Kasumi-1 (cell line): ENCODE measurements at places on chromosomes 12 and 14.

GRCh38 chr14:105913861-105914260 is 387.5 kb downstream of the TMEM121 start:
- DNase-seq: no peak

GRCh38 chr14:93059917-93060545 is 55.7 kb downstream of the ITPK1 start:
- DNase-seq: peak; percentile 23

- DNase-seq: no peak
Measured at GRCh38 chr12:1878214-1878613, 40.2 kb downstream of the CACNA2D4 start.

GRCh38 chr12:120093336-120093591 is 23.3 kb downstream of the RAB35 start:
- DNase-seq: no peak

DNA sequence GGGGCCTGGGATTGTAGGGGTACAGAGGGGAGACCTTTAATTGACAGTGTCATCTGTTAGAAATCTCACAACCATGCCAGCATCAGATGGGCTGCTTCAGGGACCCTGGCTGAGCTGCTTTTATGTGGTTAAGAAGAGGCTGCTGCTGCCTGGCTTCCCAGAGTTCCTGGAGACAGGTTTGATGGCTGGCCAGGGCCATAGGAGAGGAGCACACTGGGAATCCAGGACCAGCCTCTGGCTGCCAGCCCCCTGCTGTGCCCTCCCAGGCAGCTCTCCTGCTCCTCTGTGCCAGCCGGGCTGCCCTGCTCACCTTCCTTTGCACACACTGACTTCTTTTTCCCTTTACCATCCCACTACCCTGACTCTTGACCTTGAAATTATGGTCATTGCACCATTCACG is 507 bp upstream of the KRT73 start:
- no peak for DNase-seq

- DNase-seq: no peak
Measured at GRCh38 chr14:90291699-90292098, 35.3 kb downstream of the PSMC1 start.

GRCh38 chr12:116165036-116165425 is 112.5 kb downstream of the MED13L start:
- DNase-seq: no peak

- DNase-seq: no peak
Measured at GRCh38 chr14:75391953-75392352, 35.9 kb upstream of the JDP2 start.

- no peak for DNase-seq
Measured at GRCh38 chr14:64715628-64716412, 11.6 kb downstream of the PLEKHG3 start.

DNA sequence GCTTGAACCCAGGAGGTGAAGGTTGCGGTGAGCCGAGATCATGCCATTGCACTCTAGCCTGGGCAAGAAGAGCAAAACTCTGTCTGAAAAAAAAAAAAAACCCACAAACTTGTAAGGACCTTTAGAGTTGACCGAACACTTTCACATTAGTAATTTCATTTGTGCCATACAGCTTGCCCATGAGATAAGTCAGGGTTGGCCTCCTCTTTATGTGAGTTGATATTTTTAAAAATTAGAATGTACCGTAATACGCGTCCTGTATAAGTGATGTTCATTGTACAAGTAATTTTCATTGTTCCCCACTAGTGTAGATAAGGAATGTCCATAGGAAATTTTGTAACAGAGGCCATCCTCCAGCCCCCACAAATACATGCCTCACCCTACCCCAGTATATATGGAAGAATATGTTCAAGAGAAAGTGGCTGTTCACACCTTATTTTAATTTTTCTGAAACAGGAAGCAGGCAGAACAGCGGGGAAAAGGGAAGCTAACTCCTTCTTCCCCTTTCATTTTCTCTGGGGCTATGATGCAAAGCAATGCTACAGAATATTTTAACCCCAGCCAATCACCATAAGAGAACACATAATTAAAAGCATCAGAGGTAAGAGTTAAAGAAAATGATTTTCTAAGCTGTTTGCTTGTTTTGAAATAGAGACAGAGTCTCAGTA is 31.9 kb upstream of the HIF1A start:
- peak; percentile 76 for DNase-seq

- DNase-seq: no peak
Measured at GRCh38 chr12:19517583-19517982, 78.3 kb downstream of the AEBP2 start.

- no peak for DNase-seq
Measured at GRCh38 chr12:51323317-51323960, 535 bp downstream of the BIN2 start.

- no peak for DNase-seq
Measured at GRCh38 chr12:475286-475685, 15.5 kb downstream of the B4GALNT3 start.

DNA sequence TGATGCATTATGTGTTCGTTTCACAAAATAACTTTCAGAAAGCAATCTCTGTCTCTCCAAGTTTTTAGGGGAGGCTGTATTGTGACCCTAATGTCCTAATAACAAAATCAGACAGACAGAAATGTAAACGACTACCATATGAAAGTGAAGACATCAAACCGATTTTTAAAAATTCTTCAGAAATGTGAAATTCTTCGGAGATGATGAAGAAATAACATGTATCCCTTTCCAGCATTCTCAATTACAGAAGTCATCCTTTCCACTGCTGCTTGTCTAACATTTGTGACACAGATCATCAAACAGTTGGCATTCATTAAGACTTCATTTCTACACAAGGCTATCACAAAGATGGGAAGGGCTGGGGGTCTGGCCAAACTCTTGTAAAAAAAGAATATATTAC is 41.0 kb downstream of the DMAC2L start:
- DNase-seq: no peak

- DNase-seq: no peak
Measured at GRCh38 chr14:105882626-105883025, 356.2 kb downstream of the TMEM121 start.

- DNase-seq: no peak
Measured at GRCh38 chr12:78009031-78009430, 178.3 kb downstream of the NAV3 start.

- no peak for DNase-seq
Measured at GRCh38 chr12:131082290-131083194, 128.8 kb downstream of the ADGRD1 start.

DNA sequence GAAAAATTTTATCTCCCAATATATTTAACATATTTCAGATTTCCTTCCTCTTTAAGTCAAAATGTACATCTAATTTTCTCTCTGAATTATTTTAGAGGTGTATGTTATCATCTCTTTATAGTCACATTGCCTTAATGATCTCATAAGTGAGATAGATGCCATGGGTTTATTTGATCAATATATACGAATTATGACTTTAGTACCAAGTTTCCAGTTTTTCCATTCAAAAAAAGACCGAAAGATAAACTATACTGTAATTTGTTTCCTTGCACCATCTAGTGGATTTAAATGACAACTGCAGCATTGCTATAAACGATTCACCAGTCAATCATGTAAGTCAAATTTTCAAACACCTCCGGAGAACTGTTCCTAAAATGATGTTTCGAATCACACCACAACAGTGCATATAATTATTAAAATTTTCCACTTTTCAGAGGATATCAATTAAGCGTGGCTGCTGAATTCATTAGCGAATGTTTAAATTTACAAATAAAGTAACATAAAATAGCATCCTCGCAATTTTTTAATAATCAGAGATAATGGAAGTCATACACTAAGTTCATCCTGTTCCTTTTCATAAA is 419 bp upstream of the ATXN7L3B start:
- DNase-seq: peak; percentile 83

DNA sequence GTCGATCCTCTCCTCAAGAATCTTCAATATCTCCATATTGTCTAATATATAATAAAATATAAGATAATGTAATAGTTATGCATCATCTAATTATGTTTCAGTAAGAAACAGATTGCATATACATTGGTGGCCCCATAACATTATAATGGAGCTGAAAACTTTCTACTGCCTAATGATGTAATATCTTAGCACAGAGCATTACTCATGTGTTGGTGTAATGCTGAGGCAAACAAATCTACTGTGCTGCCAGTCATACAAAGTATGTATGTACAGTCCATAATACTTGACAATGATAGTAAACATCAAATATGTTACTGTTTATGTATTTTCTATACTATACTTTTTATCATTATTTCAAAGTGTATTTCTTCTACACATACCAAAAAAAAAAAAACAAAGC is 128.7 kb downstream of the CPNE8 start:
- DNase-seq: no peak

DNA sequence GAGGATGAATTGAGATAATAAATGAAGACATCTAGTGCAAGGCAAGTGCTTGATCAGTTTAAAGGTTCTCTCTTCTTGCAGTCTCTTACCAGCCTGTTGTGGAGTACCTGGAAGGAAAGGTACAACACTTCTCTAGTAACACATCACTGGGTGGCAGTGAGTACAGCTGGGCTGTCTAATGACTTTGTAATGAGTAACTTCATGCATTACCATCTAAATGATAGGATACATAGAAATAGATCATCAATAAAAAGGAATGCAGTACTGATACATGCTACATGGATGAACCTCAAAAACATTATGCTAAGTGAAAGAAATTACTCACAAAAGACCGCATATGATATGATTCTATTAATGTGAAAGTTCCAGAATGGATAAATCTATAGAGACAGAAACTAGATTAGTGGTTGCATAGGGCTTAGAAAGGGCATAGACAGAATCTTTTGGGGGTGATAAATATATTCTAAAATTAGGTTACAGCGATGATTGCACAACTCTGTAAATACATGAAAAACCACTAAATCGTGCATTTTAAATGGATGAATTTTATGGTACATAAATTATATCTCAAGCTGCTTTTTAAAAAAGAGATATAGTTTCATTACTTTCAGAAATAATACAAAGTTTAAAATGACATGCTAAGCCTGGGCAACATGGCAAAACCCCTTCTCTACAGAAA is 224.4 kb downstream of the CHST11 start:
- DNase-seq: no peak

- no peak for DNase-seq
Measured at GRCh38 chr12:68290126-68290525, 36.7 kb upstream of the IL22 start.

DNA sequence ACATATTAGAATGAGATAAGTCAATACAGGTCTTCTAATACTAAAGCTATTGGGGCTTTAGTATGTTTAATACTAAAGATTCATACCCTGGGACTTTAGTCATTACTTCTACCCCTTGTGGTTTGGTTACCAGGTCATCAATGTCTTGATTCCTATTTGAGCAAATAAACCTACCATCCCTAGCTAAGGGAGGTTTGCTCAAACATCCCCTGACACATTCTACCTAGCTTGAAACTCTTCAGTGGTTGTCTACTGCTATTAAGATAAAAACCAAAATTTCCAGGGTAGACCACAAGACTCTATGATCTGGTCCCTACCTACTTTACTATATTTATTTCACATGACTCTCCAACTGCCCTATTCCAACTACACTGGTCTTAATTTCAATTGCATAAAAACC is 7.3 kb upstream of the C2CD5 start:
- DNase-seq: no peak

DNA sequence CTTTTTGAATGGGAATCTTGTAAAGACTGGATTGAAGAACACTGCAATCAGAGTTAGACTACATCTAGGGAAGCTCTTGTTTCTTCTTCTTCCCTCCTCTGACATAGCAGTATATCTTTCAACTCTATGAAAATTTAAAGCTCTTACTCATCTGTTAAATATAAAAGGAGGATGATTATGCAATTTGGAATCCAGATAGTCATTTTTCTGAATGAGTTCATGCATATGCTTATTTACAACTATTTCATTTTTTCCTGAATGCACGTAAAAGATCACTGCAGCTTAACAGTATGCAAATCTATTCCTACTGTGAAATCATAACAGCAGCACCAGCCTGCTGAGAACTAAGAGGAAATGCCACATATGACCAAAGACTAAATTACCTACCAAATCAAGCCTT is 133.5 kb upstream of the TMCC3 start:
- DNase-seq: no peak

DNA sequence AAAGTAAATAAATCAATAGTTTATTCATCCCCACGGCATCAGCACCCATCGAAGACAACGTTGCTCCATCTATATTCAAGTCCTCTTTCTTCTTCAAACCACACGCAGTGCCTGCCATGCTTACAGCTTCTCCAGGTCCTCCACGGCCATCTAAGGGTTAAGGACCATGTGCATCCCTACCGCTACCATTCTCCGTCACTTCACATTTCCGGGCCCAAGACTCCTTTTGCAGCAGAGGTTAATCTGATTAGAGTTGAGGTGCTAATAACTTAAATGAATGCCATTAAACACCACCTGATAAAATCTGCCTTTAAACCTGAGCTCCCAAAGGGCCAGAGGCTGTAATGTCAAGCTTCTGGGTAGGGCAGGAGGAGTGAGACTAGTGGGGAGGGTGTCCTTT is 79.7 kb upstream of the CCND2 start:
- DNase-seq: no peak

DNA sequence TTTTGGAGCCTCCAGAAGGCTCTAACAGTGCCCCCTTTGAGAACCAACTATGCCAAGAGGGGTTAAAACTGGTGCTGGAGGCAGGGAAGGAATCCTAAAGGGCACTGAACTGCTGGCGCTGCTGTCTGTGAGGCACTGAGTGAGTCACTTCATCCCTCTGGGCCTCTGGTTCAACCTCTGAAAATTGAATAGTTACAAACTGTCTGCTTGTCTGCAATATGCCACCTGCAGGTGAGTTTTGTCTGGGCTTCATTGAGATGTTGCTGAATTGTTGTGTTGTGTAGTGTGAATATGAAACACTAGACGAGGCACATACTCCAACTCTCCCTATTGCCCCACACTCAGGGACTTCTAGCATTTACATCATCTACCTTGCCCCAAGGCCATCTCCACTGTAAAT is 68.0 kb downstream of the GRIN2B start:
- no peak for DNase-seq

- peak; percentile 84 for DNase-seq
Measured at GRCh38 chr12:116276652-116277466, 634 bp downstream of the MED13L start.

GRCh38 chr12:1611803-1612572 is 17.0 kb upstream of the WNT5B start:
- no peak for DNase-seq

GRCh38 chr14:65817011-65817410 is 404.5 kb downstream of the FUT8 start:
- DNase-seq: no peak

- no peak for DNase-seq
Measured at GRCh38 chr12:112443916-112444315, 25.2 kb downstream of the PTPN11 start.

DNA sequence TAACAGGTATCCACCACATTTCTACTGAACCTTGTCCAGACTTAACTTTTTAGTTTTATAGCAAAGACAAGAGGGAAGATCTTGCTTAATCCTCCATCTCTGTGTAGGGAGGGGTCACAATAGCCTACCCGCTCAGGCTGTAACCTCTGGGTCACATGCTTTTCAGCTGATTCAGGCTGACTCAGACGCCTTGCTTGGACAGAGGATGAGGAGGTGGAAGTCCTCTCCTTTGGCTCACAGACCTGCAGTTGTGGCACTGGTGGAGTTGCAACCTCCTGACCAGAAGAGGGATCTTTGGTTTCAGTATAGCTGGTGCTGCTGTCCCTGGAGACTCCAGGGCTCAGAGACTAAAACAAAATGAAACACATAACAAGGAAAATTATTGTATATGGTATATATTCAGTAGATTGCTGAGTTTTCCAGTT is 16.2 kb downstream of the ACIN1 start:
- no peak for DNase-seq

GRCh38 chr12:98973395-98973794 is 328.3 kb downstream of the APAF1 start:
- no peak for DNase-seq
